Vagina (tissue), 2 donors: ENCODE measurements at places on chromosomes 7 and 10.

DNA sequence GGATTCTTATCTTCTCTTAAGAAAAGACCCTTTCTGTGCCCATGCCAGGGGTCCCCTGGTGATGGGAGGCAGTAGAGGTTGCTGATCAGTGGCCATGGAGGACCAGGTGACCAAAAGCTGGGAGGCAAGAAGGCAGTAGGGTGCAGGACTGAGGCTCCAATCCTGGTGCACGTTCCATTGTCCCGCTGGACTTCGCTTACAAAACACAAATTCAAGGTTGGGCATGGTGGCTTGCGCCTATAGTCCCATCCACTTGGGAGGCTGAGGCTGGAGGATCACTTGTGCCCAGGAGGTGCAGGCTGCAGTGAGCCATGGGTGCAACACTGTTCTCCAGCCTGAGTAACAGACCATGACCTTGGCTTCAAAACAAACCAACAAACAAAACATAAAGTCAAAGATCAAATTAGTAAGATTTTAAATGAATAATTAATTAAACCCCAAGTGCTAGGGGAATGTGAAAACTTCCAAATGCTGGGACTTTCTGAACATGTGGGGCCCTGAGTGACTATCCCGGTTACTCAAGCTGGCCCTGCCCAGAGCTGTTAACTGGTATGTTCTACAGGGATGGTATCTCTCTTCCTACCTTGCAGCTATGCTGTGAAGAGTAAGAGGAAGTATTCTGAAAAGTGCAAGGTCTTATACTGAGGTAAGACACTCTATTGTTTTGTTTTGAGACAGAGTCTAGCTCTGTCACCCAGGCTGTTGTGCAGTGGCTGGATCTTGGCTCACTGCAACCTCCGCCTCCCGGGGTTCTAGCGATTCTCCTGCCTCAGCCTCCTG lies 97.6 kb downstream of the LYZL2 start:
- H3K36me3 ChIP-seq, result no peaks in the 10 kb centered on the region
- no peak overlapping the region for H3K27ac ChIP-seq
- H3K4me3 ChIP-seq, result no peak overlapping the region
- no peaks in the 10 kb centered on the region for H3K4me1 ChIP-seq
- no peak for DNase-seq
- no peaks in the 10 kb centered on the region for H3K27me3 ChIP-seq

DNA sequence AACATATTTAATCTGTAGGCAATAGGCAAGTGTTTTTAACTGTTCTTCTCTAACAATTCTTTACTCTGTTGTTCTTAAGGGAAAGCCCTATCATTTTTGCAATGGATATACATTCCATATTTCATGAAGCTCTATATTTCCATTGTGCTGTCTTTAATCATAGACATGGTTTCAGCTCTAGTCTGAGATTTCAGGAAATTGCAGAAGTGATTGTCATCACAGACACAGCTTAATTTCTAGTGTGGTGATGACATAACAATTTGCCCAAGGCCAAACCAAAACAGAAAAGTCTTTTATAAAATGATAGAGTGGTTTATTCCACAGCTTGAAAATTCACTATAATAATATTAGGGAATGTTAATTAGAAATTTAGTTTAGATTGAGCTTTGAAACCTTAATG lies 494.1 kb upstream of the SEMA3A start:
- H3K4me1 ChIP-seq, result no peaks in the 10 kb centered on the region
- H3K27ac ChIP-seq, result no peak overlapping the region
- H3K27me3 ChIP-seq, result no peaks in the 10 kb centered on the region
- H3K4me3 ChIP-seq, result no peak overlapping the region
- no peak for DNase-seq
- no peaks in the 10 kb centered on the region for H3K36me3 ChIP-seq

- H3K36me3 ChIP-seq, result no peaks in the 10 kb centered on the region
- no peak overlapping the region for H3K27ac ChIP-seq
- no peaks in the 10 kb centered on the region for H3K27me3 ChIP-seq
- DNase-seq, result no peak
Observed at GRCh38 chr7:132451161-132451560, 125.1 kb downstream of the PLXNA4 start.

DNA sequence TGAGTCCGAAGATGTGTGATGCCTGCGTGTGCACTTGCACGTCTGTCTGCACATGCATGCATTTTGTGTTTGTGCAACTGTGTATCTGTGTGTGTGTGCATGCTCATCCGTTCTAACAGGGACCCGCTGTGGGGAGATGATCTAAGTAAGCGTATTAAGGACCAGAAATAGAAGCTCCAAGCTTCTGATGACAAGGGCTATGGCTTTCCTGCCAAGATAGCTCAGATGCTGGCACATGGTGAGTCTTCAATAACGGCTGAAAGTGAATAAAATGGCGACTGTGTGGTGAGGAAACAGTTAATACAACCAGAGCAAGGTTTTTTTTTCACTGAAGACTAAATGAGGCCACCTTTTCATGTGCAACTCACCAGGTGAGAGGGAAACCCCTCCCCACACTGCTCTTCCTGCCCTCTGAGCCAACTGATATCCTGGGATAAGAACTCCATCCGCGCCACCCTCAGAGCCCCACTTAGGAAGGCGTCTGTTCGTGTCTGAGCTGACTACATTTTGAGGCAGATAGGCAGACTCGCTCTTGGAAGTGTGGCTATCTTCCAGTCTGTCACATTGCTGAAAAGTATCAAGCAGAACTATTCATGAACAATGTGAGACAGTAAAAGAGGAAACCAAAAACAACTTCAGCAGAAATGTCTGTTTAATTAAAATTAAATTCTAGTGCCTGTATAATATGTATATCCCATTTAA lies 47.4 kb upstream of the TCERG1L start:
- no peak overlapping the region for H3K4me3 ChIP-seq
- no peak for DNase-seq
- H3K36me3 ChIP-seq, result no peaks in the 10 kb centered on the region
- no peaks in the 10 kb centered on the region for H3K4me1 ChIP-seq

- peaks cover 54% of the 10 kb centered on the region for H3K36me3 ChIP-seq
- no peak overlapping the region for H3K4me3 ChIP-seq
- no peaks in the 10 kb centered on the region for H3K27me3 ChIP-seq
Observed at GRCh38 chr10:11921800-11922392, 98.7 kb downstream of the PROSER2 start.

DNA sequence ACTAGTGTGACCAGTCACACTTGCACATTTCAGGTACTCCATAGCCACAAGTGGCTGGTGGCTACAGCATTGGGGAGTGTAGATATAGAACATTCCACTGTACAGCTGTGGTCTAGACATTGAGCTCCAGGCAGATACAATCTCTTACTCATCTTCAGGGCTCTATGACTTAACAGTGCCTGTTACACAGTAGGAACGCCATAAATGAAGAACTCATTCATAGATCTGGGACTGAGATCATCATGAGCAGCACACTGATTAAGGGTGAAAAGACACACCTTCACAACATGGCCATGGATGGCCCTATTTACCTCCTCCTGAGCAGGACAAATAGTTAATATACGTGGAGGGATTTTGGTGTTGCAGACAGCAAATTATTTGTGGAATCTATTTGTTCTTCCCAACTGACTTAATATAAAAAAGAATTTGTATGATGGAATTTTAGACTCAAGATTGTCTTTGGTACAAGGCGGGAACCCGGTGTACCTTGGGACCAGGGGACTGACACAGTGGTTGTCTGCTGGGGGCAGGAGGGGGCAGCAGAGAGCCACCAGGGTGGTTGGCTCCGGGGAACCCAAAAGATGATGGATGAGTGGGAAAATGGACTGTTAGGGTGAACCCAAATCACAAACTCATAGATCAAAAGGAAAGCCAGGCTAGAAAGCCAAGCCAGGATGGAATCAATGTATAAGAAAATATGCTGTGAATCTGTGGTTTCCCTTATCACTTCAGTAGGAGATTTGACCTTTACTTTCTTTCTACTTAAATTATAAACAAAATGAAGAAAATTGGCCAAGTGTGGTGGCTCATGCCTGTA lies 24.3 kb upstream of the CPA2 start:
- H3K36me3 ChIP-seq, result no peaks in the 10 kb centered on the region
- no peak overlapping the region for H3K4me3 ChIP-seq
- H3K27me3 ChIP-seq, result no peaks in the 10 kb centered on the region
- no peak for DNase-seq
- no peak overlapping the region for H3K27ac ChIP-seq
- peaks cover 9% of the 10 kb centered on the region for H3K4me1 ChIP-seq

DNA sequence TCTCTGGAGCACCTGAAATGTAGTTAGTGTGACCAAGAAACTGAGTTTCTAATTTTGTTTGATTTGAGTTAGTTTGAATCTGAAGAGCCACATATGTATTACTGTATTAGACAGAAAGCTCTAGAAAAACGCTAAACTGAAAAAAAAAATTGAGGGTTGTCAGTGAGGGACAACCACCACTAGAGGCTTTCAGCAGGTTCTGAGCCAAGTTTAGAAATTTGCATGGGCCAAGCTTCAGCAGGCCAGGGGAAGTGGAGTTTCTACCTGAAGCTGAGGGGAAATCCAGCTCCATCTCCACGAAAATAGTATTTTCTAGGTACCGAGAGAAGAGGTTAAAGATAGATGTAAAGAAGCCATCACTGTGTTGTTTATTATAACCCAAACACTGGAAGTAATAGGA lies 77.9 kb upstream of the PLXNA4 start:
- H3K36me3 ChIP-seq, result no peaks in the 10 kb centered on the region
- no peak overlapping the region for H3K27ac ChIP-seq

DNA sequence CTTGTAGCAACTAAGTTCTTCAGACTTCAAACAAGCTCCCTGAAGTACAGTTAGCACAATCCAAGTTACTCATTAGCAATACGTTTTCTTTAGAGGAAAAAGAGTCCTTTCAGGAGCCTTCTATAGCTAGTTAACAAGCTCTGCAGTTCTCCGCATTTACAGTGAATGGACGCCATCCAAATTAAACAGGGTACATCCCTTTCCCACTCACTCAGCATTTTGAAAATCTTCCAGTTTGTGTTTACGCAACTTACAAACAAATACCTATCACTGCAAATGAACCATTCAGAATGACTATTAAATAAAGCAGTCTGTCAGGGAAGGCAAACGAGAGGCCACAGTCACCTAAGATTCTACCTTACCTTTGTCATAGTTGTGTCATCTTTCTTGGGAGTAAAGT lies 84.5 kb downstream of the RNF32 start:
- H3K27ac ChIP-seq, result no peak overlapping the region
- DNase-seq, result no peak
- no peaks in the 10 kb centered on the region for H3K4me1 ChIP-seq
- no peaks in the 10 kb centered on the region for H3K27me3 ChIP-seq

DNA sequence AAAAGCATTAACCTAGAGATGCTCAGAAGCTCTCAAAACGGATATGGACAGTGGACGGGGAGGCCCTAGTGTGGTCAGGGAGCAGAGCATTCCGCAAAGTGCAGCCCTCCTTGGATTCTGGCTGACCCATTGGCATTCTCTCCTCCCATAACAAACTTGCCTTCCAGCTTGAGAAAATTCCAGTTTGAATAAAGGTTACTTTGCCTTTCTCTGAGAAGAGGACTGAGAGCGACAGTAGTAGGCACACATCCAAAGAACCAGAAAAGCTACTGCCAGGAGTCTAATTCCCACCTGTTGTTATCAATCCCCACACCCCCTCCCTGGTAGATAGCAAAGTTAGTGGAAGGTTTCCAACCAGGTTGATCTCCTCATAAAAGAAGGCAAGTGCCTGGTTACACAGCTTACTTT lies 84.7 kb upstream of the TRIL start:
- peaks cover 7% of the 10 kb centered on the region for H3K4me1 ChIP-seq
- no peak for DNase-seq
- H3K4me3 ChIP-seq, result no peak overlapping the region
- H3K27ac ChIP-seq, result no peak overlapping the region

- peak; percentile 74 for DNase-seq
- H3K4me3 ChIP-seq, result no peak overlapping the region
- no peak overlapping the region for H3K27ac ChIP-seq
- H3K4me1 ChIP-seq, result no peaks in the 10 kb centered on the region
- H3K36me3 ChIP-seq, result no peaks in the 10 kb centered on the region
Observed at GRCh38 chr10:130425169-130425568, 289.0 kb downstream of the GLRX3 start.

DNA sequence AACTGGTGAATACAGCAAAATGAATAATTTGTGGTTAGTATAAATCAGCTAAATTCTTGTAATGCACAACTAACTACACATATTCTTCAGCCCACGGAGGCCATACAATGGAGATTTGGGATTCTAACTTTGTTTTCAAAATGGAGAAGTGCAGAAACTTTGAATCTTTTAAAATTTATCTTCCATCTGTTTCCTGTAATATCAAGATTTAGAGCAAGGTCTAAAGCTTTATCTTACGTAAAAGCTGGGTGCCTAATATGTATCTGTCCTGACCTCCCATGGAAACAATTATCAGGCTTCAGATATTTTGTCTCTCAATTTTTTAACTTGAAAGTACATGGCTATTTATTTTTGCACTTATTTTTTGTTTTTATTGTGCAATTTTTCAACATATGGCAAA lies 5.0 kb upstream of the AHR start:
- no peak overlapping the region for H3K27ac ChIP-seq
- H3K36me3 ChIP-seq, result no peaks in the 10 kb centered on the region
- no peak overlapping the region for H3K4me3 ChIP-seq
- DNase-seq, result no peak

DNA sequence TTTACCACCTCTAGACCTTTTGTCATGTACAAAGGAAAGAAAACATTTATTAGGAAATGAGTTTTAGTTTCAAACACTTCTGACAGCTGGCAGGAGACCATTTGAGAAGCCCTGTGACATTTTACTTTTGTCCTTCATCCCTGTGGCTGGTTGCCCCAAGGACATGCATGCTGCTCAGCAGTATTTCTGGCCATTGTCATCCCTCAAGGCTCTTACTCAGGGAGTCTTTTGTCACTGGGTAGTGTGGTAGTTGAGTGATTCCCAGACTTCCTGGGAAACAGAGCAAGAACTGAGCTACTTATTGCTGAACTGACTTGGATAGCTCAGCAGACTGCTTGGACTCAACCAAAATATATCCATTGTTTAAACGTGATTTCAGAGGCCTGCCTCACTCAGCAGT lies 142.8 kb downstream of the LRRC4 start:
- H3K36me3 ChIP-seq, result no peaks in the 10 kb centered on the region
- H3K4me1 ChIP-seq, result peaks cover 10% of the 10 kb centered on the region
- H3K27ac ChIP-seq, result no peak overlapping the region
- no peak overlapping the region for H3K4me3 ChIP-seq
- DNase-seq, result no peak

- DNase-seq, result no peak
- H3K27me3 ChIP-seq, result no peaks in the 10 kb centered on the region
Observed at GRCh38 chr10:58775960-58776567, 263.4 kb downstream of the BICC1 start.

- H3K4me3 ChIP-seq, result no peak overlapping the region
- no peak overlapping the region for H3K27ac ChIP-seq
- no peak for DNase-seq
- no peaks in the 10 kb centered on the region for H3K36me3 ChIP-seq
- H3K4me1 ChIP-seq, result no peaks in the 10 kb centered on the region
- H3K27me3 ChIP-seq, result no peaks in the 10 kb centered on the region
Observed at GRCh38 chr10:132351611-132352010, 19.6 kb downstream of the LRRC27 start.

GRCh38 chr7:135271255-135271615 lies 37.6 kb downstream of the STRA8 start:
- H3K27ac ChIP-seq, result no peak overlapping the region
- H3K4me3 ChIP-seq, result no peak overlapping the region
- H3K27me3 ChIP-seq, result no peaks in the 10 kb centered on the region
- DNase-seq, result no peak
- no peaks in the 10 kb centered on the region for H3K36me3 ChIP-seq
